ENCODE measurements at places on chromosomes 12 and 14.

DNA sequence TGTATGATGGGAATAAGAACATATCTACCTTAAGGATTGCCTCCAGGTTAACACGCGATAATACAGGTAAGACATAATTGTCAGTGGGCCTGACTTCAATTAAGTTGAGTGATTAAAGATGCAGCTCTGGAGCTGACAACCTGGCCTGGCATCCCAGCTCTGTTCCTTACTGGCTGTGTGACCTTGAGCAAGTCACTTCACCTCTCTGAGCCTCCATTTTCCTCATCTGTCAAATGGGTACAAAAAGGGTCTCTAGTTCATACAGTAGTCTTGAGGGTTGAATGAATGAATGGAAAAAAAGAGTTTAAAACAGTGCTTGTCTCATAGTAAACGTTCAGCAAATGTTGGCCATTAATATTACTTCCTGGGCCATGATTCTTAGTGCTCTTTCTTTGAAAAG, 213.9 kb downstream of the PHETA1 start:
- DNase-seq: no peak

GRCh38 chr14:65290830-65291229, 121.7 kb upstream of the FUT8 start:
- no peak for DNase-seq

GRCh38 chr14:85634205-85634604, 104.3 kb downstream of the FLRT2 start:
- DNase-seq: no peak

- DNase-seq: no peak
These were observed 366.5 kb downstream of the ALG10 start for GRCh38 chr12:34388636-34389377.

DNA sequence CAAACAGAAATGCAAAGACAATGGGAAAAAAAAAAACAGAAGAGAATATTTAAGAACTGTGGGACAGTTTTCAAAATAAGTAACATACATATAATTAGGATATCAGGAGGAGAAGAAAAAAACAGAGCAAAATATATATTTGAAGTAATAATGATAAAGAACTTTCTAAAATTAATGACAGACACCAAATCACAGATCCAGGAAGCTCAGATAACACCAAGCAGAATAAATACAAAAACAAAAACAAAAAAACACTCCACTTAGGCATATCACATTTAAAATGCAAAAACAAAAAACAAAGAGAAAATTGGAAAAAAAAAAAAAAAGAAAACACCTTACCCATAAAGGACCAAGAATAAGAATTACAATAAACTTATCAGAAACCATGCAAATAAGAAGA, 9.6 kb upstream of the RFX4 start:
- DNase-seq: no peak

DNA sequence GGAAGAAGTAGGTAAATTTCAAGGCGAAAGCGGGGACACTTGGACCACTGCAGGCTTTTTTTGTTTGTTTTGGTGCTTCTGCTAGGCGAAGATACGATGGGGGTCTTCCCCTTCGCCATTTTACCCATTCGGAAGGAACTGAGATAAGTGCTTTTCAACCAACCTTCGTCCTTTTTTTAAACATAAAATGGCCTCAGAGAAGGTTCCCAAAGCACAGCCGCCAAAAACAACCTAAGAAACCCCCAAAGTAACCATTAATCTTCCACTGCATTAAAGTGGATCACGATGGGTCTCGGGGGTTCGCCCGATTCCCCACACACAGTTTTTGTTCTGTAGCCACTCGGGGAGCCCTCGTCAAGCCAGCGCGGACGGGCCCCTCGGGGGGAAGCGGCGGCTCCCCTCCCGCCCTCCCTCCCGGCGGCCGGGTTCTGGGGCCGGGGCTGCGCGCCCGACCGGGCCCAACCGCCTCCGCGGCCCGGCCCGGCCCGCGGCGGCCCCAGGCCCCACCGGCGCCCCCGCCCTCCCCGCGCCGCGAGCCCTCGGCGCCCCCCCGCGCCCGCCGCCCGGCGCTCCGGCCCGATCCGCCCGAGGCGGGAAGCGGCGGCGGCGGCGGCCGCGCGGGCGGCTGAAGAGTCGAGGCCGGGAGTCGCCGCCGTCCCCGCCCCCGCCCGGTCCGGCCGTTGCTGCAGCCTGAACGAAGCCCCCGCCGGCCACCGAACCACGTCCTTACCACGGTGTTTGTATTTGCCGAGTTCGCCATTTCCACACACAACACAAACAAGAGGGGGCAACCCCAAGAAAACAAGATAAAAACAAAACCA, 790 bp downstream of the GTF2A1 start:
- DNase-seq: peak; percentile 64

DNA sequence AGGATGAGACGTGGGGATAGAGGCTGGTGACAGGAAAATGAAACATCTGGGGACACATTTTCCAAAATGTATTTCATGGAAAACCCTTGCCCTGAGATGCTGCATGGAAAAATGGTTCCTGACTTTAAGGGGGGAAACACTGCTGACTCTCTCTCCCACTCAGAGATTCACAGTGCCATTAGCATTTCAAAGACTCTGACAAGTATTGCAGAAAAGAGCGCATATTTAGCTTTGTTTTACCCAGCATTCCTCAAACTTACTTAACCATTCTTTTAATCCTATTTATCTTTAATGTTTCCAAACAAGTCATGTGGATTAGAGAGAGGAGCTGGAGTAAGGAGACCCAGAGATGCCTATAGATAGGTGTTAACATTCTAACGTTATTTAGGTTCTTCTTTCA, 141.8 kb upstream of the DYRK2 start:
- no peak for DNase-seq

DNA sequence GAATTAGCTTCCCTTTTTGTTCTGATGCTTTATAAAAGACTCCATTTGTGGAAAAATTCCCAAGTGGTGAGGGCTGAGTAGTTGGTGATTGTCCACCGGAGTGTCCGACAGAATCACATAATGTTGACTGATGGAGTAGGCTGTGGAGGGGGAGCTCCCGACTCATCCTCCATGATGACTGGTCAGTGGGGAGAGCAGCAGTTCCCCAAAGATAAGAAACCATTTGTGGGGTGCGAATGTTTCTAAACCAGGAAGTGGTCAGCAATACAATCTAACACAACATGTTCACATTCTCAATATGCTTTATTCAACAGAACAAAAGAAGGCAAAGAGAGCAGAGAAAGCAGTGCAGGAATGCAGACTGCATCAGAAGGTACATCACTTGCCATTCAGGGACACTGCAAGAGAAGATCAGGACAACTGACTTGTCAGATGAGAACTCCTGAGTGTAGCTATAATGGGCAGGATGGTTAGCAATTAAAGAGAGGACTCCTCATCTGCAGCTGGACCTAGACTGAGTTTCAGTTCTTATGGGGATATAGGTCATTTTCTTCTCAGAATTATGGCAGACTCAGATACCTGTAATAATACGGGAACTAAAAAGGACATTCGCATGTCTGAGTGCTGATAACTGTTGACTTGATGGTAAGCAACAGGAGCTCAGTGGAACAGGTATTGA, 5.4 kb downstream of the KRT6B start:
- no peak for DNase-seq

GRCh38 chr12:51661836-51662235, 70.8 kb downstream of the SCN8A start:
- DNase-seq: no peak

GRCh38 chr14:59482541-59483331, 1.5 kb downstream of the L3HYPDH start:
- no peak for DNase-seq

GRCh38 chr12:127980585-127980984, 286.4 kb upstream of the TMEM132C start:
- no peak for DNase-seq

DNA sequence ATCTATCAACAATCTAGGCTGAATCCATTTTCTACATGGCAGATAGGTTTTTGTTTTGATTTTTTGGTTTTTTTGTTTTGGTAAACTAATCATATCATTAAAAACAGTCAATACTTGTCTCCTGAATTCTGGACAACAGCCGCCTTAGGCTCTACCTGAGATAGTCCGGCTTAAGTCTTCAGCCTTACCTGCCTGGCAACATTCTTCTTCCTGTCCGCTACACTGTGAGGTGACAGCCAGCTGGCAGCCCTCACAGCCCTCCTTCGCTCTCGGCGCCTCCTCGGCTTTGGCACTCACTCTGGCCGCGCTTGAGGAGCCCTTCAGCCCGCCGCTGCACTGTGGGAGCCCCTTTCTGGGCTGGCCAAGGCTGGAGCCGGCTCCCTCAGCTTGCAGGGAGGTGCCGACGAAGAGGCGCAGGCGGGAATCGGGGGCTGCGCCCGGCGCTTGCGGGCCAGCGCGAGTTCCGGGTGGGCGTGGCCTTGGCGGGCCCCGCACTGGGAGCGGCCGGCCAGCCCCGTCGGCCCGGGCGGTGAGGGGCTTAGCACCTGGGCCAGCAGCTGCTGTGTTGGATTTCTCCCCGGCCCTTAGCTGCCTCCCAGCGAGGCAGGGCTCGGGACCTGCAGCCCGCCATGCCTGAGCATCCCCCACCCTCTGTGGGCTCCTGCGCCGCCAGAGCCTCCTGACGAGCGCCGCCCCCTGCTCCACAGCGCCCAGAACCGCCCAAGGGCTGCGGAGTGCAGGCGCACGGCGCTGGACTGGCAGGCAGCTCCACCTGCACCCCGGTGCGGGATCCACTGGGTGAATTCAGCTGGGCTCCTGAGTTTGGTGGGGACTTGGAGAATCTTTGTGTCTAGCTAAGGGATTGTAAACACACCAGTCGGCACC, 49.0 kb downstream of the MDGA2 start:
- DNase-seq: no peak

DNA sequence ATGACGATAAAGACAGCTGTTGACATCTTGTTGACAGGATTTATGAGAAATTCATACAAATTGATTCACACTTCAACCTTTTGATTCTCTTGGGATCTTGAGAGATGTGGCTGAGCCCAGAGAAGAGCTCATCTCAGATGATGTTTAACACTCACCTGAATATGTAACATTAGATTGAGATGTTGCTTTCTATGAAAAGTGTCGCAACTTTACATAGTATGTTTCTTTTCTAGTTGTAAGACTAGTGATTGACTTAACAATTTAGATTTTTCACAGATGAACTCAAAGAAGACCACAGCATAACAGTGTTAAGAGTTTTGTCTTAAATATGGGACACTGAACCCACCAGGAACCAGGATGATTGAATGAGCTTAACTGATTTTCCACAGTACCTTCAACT, 40.6 kb upstream of the P2RX7 start:
- no peak for DNase-seq

GRCh38 chr12:111396726-111397445, 8.8 kb upstream of the SH2B3 start:
- DNase-seq: peak; percentile 85

DNA sequence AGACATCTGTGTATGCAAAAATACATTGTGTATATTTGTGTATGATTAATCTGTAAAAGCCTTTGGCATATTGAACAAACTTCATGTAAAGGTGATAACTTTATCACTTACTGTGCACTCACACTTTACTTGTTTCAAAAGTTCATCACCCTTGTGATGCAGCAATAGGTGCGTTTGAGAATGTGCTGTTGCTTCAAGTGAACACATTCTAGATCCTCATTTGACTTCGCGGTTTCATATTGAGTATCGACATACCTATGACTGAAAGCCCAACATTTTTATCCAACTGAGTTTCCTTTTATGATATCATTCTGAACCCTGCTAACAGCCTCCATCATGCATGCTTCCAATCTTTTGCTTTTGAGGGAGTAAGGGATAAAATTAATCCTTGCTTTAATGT, 1086.9 kb downstream of the TMEM121 start:
- DNase-seq: no peak

DNA sequence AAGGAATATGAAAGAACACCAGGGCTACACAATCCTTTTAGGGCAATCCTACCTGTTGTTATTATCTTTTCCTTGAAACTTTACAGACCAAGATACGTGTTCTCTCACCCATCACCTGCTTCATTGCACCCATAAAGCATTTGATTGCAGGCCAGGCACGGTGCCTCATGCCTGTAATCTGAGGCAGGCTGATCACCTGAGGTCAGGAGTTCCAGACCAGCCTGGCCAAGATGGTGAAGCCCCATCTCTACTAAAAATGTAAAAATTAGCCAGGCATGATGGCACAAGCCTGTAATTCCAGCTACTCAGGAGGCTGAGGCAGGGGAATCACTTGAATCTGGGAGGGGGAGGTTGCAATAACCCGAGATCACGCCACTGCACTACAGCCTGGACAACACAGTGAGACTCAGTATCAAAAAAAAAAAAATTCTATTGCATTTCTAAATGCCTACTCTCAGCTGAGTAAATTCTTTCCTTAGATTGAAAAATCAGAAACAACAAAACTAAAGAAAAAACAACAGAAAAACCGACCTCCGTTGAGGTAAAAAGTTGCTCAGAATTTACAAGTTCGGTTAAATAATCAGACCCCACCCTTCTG, 183.7 kb upstream of the TMEM132C start:
- no peak for DNase-seq

GRCh38 chr12:65648461-65648860, 175.8 kb upstream of the HMGA2 start:
- DNase-seq: no peak

DNA sequence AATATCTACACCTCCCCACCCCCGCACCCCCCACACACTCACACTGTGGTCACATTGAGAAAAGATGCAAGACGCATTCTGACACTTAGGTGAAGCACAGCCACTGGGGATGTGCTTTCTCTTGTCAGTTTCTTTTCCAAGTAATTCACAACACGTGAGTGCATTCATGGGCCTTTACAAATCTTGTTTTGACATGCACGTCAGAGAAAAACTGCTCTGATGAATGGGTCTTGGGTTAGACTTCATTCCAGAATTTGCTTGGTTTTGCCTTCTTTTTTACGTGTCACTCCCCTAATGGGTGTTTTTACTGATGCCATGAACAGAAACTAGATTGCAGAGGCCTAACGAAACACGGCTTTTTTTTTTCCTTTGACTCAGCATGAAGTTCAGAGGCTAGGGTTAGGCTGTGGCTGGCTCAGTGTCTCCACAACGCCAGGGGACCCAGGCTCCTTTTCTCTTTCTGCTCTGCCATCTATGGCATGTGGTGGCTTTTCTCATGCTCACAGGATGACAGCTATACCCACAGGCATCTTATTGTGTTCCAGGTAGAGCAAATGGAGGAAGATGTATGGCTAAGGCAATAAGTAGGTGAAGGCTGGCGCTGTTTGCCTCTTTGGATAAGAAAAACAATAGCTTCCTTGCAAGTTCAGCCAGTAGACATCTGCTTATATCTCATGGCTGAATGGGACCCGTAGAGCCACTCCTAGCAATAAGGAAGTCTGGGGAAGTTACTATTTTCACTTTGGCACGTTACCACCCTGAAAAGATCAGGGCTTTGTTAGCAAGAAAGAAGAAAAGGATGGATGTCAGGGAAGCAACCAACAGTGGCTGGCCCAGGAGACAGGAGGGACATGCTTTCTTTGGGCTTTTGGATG, 253.3 kb downstream of the SLC15A4 start:
- no peak for DNase-seq

DNA sequence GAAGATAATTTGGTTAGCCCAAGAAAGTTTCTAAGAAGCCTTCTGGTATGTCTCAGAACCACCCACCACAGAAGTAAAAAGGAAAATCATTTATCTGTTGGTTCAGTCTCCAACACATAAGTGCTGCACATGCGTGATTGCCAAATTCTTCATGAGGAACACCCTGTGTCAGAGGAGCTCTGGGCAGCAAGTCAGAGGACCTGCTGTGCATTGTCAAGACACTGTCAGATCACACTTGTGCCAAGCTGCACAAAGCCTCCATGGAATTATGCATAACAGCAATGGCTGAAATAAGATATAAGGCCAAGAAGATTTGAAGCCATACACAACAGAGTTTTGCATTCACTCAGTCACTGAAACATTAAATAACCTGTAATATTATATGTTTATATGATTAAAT, 1304.7 kb upstream of the FLRT2 start:
- DNase-seq: no peak

Measured in Kasumi-1 (cell line).